HT-29 (cell line): ENCODE measurements at places on chromosomes 12 and 14. TPM values are rescaled to one million over a fixed set of nuclear protein-coding genes. Genes with fewer than 3 reads are reported as not detected.

KIF26A gene
- not detected in 2 replicates for total RNA-seq

DCN gene
- not detected in 2 replicates for total RNA-seq

FOXN4 gene
- not detected in 2 replicates for total RNA-seq

LMNTD1 gene
- not detected in 2 replicates for total RNA-seq

PMCH gene
- not detected in 2 replicates for total RNA-seq

EIF2B2 gene
- total RNA-seq: 57.0 and 70.2 TPM in 2 replicates

DNA sequence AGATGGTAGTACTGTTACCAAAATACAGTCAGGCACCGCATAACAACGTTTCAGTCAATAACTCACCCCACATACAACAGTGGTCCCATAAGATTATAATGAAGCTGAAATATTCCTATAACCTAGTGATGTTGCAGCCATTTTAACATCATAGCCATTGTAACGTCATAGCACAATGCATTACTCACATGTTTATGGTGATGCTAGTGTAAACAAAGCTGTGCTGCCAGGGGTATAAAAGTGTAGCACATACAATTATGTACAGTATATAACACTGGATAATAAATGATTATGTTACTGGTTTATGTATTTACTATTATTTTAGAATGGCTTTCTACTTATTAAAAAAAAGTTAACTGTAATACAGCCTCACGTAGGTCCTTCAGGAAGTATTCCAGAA is 37.0 kb downstream of the GPR137C start:
- DNase-seq: no peak

DNA sequence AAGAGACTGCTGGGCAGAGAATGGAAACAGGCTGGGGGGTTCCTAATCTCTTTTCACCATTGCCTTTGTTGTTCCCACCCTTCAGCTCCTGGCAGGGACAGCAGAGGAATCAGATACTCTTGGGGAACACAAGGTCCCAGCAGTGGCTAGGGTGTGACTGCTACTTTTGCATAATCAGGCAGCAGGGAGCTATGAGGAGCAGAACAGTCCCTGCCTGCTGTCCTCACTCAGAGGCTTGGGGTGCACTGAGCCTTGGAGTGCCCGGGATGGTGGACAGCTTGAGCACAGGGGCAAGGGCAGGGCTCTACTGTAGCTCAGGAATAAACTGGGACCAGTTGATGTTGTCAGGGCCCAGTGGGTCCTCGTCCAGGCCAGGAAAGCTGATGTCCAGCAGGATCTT is 1.5 kb upstream of the TEX52 start:
- no peak for DNase-seq

DNA sequence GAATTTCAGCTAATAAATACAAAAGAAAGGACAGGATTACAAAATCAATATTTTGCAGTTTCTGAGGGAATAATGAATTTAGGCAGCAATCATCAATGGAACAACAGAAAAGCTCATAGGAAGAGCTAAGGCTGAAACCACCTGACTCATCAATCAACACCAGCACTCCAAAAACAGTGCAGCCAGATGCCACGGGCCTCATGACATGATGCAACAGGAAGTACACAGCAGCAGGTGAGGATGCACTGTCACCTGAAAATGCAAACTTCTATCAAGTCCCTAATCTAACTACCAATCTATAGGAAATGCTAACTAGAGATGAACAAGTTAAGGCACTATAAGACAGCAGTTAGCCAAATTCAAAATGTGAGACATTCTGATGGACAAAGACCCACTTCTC is 21.7 kb downstream of the GNS start:
- DNase-seq: no peak

DNA sequence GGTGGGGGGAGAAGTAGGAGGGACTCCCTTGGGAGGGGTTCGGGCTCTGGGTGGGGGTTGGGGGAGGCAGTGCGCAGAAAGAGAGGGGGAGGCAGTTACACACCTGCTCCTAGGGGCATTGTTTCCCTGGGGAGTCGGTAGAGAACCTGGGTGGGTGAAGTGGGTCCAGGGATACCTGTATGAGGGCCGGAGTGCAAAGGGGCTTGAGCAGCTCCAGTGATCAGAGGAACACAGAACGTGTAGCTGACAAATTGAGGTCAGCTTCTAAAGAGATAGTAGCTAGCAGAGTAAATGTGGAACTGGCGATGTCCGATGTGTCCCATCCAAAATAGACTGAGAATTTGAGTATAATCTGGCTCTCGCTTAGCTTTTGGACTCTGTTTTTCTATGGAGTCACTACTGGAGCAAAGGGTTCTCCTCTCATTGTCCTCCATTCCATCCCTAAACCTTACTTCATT is 502 bp downstream of the SMARCD1 start:
- DNase-seq: no peak

DNA sequence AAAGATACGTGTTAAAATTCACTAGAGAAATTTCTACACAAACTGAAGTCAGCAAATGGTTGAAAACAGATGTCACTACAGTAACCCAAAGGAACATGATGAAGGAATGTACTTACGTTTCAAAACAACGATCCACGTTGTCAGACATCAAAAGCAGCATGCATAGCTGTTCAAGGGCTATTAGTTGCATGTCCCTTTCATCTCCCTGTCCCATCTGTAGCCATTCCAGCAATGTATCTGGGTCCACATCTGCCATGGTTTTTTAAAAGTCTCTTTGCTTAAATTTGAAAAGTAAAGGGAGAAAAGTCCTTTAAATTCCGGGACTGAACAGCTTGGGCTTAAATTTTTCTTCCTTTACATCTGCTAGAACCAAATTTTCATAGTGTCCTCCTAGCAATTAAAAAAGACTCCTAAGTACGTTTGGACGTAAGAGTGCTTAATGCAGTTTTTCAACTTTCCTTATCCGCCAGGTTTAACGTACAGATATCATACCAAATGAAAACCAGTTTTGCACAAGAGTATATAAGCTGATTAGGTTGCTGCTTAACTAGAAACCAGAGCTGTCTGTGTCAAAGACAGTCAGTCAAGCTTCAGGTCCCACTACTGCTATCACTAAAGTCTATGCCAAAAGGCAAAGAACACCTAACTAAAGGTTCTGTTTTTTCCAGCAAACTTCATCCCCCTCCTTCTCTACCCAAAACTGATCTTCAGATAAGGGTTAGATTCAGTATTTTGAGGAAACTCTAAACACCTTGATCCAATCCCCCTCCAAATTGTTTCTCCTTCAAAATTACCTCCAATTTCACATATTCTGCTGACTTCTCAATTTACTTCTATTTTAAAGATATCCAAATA is 1.7 kb downstream of the HECTD1 start:
- peak; percentile 50 for DNase-seq

DNA sequence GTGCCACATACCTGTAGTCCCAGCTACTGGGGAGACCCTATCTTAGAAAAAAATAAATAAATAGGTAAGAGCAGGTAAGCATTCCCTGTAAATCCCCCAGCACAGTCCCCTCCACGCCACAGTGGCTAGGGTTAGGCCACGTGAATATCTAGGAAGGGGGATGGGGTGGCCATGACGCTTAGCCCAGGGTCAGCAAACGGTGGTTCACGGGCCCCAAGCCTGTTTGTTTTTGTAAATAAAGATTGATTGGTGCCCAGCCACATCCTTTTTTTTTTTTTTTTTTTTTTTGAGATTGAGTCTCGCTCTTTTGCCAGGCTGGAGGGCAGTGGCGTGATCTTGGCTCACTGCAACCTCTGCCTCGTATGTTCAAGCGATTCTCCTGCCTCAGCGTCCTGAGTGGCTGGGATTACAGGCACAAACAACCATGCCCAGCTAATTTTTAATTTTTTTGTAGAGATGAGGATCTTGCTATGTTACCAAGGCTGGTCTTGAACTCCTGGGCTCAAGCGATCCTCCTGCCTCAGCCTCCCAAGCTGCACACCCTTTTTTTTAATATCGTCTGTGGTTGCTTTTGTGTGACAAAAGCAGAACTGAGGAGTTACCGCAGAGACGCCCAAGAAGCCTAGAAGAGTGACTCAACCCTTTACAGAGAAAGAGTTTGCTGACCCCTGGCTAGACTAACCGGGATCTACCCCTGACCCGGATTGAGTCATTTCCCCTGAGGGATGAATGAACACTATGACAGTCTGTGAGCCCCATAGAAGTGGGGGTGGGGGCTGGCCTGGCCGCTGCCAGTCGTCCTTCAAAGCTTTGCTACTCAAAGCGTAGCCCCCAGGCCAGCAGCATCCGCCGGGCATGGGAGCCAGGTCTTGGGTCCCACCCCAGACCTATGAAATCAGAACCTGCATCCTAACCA is 113.7 kb upstream of the NCOR2 start:
- DNase-seq: peak; percentile 68

DNA sequence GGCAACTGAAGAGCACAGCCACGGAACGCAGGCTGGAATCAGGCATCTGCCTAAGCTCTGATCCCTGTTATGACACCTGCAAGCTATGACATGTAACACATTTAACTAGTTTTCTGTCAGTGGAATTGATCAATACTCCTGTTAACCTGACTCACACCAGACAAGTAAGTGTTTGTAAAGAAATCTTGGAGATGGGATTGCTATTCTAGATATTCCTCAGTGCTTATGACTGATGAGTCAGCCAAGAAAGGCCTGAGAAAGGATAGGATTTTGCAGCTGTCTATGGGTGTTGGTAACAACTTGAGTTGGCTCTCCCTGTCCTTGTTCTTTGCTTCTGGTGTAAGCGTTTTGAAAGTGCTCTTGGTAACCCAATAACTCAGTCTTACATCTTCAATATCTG is 110.5 kb downstream of the GPR135 start:
- no peak for DNase-seq

GRCh38 chr14:92446771-92447170 is 66.8 kb upstream of the RIN3 start:
- DNase-seq: no peak

GRCh38 chr12:71281425-71281824 is 123.6 kb upstream of the TSPAN8 start:
- no peak for DNase-seq

DNA sequence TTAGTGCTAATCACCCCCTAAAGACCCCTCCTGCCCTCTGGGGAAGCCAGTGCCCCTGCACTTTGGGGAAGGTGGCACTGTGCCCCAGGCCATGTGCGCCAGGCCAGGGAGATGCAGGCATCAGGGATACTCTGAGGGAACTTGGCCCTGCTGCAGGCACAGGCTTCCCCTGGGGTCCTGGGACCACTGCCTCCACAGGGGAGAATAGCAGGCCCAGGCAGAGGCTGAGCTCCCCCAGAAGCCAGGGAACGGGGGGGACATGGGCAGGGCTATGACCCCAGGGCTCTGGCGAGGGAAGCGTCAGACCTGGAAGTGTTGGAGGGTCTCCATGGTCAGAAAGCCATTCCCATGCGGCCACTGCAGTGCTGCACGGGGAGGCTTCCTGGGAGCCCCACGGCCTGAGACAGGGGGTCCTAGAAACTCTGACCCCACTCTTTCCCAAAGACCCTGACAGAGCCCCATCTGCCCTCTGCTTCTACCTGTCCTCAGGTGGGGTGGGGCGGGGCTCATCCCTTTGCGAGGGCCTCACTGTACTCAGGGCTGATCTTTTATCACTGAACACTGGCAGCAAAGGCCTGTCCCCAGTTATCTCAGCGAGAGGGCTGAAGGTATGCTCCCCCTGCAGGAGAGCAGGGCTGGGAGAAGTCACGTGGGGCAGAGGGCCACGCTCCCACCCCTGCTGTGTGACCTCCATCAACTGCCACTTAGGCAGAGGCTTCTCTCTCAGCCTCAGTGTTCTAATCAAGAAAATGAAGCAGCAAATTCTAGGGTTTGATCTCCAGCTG is 160.0 kb downstream of the CALM1 start:
- DNase-seq: no peak

DNA sequence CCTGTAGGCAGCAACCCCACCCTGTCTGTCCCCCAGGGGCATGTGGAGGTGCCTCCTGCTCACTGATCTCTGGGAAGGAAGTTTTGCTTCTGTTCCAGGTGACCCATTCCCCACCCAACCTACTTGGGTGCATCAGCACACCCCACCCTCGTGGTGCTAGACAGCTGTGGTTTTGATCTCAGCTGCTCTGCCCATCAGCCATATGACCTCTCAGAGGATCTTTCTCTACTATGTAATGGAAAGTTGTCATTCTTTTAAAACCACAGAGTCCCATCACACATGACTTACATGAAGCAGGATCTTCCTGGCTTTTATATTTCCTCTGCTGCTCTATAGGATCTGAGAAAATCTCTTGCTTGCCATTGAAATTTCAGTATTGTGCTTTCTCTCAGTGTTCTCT is 13.5 kb upstream of the KRT82 start:
- DNase-seq: no peak

DNA sequence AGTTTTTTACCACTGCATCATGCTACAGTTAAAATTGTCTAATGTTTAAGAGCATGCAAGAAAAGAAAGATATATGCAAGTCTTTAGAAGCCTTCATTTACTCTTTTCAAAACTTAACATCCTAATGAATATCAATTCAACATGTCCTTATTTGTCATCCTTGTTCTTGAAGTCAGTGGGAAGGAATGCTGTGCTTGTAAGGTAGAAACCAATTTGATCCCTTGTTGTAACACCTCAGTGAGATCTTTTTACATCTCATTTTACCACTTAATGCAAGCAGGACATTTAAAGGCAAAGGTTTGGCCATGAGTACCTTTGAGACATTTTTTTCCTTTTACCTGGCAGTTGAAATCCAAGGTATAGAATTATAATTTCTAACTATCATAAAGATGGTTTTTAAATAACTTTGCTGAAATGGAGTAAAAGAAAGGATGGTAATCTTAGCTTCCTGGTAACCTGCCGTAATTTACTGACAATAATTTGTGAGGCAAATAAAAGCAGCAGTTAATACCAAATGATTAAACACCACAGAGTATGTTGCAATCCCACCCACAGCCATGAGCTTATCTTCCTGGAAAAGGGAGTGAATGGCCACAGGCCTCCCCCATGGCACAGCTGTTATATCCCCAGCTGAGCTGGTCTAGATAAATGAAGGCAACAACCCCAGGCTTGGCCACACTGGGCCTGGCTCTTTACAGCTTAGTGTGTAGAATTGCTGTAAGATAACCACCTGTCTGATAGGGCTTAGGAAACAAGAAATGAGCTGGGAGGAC is 33.2 kb upstream of the STRN3 start:
- DNase-seq: no peak

DNA sequence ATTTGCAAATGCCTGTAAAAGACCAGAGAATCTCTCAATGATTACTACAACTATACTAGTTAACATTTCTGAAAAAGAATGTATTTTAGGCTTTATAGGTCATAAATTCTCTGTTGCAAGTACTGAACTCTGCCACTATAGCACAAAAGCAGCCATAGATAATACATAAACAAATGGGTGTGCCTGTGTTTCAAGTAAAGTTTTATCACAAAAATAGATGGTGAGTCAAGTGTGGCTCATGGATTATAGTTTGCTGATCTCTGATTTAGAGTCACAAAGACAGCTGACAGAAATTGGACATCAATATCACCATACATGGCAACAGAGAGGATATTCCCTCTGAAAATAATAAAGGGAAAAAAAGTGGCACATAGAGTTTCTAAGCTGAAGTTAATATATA is 68.1 kb downstream of the FSCB start:
- no peak for DNase-seq

DNA sequence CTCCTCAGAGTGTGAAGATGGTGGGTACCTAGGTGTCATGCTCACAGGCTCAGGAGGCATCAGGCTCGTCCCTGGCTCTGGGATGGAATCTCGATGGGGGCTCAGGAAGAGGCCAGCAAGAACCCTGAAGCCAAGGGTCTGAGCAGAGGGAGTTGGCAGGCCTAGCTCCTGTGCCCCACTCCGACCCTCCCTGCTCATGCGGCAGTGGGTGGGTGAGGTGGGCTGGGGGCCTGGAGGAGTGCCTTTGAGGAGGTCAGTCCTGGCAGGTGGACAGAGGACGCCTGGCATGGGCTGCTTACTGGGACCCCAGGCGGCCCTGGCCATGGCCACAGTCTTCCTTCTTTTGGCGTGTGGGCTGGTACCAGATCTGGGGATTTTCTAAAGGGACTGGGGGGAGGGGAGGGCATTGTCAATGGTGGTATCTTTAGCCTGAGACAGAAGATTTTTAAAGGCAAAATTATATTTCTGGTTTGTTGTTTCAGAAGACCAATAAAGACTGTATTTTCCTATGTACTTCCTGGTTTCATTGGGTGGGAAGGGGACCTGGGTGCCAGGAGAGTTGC is 16.0 kb downstream of the LRTM2 start:
- DNase-seq: no peak
